ENCODE measurements at places on chromosomes 11 and 22.

GRCh38 chr11:100991541-100991940, 138.1 kb downstream of the PGR start:
- no peak for DNase-seq

GRCh38 chr11:131668500-131669400, 298.3 kb downstream of the NTM start:
- DNase-seq, result peak; percentile 2

DNA sequence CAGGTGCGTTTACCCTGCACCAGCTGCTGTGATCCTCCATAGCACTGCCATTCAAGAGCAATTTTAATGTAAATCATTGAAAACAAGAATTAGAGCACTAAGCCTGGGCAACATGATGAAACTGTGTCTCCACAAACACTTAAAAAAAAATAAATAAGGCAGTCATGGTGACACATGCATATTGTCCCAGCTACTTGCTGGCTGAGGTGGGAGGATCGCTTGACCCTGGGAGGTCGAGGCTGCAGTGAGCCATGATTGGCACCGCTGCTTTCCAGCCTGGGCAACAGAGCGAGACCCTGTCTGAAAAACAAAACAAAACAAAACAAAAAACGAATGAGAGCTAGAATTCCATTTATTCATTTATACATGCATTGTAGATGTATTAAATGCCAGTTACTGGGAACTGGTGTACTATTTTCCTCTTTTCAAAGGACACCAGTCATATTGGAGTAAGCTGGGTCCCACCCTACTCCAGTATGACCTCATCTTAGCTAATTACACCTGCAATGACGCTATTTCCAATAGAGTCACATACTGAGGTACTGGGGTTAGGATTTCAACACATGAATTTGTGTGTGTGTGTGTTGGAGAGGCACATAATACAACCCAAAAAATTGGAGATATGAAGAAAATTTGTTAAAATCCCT, 101.9 kb downstream of the MICAL2 start:
- DNase-seq, result no peak

GRCh38 chr22:32926600-32926999, 125.1 kb downstream of the TIMP3 start:
- no peak for DNase-seq

DNA sequence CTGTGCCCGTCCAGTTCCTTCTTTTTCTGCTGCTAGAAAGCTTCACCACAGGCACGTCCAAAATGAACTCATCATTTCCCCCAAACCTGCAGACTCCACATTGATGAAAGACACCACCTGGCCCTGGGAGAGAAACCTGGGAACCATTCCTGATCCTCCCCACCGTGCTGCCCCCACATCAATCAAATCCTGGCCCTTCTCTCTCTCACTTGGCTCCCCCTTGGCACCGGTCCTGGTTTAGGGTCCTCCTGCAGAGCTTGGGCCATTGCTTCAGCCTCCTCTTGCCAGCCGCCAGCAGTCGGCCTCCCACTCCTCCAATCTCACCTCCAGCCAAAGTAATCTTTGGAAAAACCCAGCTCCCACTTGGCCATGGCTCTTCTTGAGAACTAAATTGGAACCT, 38.5 kb downstream of the RIBC2 start:
- no peak for DNase-seq

- no peak for DNase-seq
These were observed 28.9 kb upstream of the TMEM86A start for GRCh38 chr11:18669711-18670110.

- DNase-seq, result peak; percentile 4
These were observed 66.9 kb downstream of the GAB2 start for GRCh38 chr11:78350646-78351165.

DNA sequence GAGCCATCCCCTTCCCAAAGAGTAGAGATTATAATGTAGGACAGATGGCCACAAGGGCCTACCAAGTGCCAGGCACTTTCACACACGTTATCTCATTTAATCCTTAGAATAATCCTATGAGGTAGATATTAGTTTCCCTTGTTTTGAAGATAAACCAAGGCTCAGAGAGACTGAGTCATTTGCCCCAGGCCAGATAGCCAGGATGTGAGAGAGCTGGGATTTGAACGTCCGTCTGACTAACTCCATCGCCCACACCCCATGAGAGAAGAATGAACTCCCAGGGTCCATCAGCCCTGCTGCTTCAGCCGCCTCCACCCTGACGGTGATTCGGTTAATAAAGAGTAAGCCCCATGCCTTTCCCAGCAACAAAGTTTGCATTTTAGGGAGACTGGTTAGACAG, 10.7 kb downstream of the PRG3 start:
- no peak for DNase-seq

DNA sequence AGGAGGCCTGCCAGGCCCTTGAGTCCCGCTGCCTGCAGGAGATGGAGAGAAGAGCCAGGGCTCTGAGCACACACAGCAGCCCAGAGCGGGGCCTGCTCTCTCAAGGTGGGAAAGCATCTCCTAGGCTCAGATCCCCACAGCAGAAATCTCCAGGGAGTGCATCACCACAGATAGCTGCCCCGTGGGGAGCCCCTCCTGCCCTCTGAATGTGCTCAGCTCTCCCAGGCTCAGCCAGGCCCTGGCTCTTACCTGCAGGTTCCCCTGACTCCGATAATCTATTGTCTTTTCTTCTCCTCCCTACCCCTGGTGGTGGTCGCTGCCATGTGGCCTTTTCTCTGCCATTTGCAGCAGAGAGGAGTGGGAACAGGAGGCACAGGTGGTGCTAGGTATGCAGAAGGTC, 49.9 kb downstream of the BTG4 start:
- DNase-seq, result no peak

- DNase-seq, result peak; percentile 82
These were observed 18.5 kb downstream of the CD5 start for GRCh38 chr11:61120706-61121191.

DNA sequence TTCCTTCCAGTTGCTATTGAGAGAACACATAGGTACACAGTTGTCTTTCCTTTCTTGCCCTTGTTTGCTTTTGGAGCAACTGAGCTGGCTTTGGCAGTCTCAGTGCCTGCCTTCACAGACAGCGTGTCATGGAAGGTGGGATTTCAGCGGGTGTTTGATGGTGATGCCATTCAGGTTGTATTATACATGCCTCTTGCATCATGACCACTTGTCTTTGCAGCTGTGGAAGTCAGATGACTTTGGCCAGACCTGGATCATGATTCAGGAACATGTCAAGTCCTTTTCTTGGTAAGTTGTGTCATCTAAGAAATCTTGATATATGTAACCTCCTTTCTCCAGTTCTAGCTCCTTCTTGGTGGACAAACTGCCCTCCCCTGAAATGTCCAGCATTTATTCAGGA, 37.1 kb upstream of the SORL1-AS1 start:
- DNase-seq, result no peak
